ENCODE measurements at places on chromosomes 6 and 20.

DNA sequence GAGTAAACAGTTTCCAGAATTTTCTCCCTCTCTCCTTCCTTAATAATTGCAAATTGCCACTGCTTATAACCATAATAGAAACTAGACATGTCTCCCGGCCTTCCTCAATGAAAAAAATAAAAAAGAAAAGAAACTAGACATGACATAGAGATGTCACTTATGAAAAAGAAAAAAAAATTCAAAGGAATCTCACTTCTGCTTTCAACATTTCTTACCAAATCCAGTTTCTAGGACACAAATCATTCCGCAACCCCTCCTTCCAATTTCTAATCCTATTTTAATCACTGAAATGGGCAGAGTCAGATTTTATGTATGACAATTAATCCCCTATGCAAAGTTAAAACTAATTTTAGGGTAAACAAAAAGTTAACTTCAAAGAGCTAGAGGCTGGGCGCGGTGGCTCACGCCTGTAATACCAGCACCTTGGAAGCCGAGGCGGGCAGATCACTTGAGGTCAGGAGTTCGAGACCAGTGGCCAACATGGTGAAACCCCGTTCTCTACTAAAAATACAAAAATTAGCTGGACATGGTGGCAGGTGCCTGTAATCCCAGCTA lies 40.1 kb upstream of the EEF1A1 start:
- no peak for DNase-seq

GRCh38 chr6:20169119-20169557 lies 43.1 kb downstream of the MBOAT1 start:
- no peak for DNase-seq

GRCh38 chr6:57226221-57226620 lies 4.1 kb upstream of the RAB23 start:
- no peak for DNase-seq

DNA sequence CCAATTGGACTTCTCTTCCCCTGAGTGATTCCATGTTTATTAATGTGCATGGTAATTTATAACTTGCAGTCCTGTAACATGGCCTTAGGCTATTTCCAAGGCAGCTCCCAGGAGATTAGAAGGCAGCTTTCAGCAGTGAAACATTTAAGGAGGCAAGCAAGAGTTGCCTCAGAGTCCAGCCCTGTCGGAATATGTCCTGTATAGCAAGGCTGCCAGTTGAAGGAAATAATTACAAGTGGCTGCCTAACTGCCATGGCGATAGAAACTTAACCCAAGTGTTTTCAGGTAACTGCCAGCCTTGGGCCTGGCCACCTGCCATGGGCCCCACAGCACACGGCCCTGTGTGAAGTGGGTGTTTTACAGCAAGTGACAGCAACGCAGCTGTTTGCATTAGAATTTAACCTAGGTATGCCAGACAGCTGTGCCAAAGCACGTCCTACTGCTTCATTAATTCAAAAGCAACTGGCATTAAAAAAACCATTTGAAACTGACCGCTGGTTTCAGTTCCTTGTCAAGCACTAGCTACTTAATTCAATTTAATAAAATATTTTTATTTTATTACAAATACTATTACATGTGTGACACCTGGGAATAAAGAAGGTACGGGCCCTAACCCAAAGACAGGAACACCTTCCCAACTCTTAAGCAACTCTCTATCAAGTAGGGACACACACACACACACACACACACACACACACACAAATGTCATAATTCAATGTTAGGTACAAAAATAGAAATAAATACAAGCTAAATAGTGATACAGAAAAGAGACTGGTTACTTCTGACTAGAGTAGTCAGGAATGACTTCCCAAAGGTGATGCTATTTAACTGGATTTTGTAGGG lies 151.8 kb upstream of the HEY2 start:
- DNase-seq: no peak

- DNase-seq: no peak
These were observed 39.7 kb downstream of the SLC35D3 start for GRCh38 chr6:136961848-136962247.

- DNase-seq: no peak
These were observed 141.1 kb downstream of the CEBPB start for GRCh38 chr20:50331469-50332363.

- DNase-seq: no peak
These were observed 19.9 kb downstream of the JARID2 start for GRCh38 chr6:15265787-15266186.

DNA sequence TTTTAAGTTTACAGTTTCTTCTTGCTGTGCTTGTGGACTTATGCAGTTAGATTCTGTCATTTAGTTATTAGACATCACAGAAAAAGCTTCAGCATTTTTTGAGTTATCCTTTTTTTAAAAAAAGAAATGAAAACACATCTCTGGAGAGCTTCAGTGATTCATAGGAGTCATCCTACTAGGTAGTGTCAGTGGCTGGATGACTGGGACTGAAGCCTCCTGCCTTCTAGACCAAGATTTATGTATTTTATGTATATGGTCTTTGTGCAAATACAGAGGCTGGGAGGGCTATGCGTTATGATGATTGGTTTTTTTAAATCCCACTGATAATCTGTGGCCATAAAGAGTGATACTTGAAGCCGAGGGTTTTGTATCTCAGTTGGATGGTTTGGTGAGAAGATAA lies 125.9 kb upstream of the JAG1 start:
- DNase-seq: no peak

- no peak for DNase-seq
These were observed 77.9 kb upstream of the TULP1 start for GRCh38 chr6:35590622-35591066.

DNA sequence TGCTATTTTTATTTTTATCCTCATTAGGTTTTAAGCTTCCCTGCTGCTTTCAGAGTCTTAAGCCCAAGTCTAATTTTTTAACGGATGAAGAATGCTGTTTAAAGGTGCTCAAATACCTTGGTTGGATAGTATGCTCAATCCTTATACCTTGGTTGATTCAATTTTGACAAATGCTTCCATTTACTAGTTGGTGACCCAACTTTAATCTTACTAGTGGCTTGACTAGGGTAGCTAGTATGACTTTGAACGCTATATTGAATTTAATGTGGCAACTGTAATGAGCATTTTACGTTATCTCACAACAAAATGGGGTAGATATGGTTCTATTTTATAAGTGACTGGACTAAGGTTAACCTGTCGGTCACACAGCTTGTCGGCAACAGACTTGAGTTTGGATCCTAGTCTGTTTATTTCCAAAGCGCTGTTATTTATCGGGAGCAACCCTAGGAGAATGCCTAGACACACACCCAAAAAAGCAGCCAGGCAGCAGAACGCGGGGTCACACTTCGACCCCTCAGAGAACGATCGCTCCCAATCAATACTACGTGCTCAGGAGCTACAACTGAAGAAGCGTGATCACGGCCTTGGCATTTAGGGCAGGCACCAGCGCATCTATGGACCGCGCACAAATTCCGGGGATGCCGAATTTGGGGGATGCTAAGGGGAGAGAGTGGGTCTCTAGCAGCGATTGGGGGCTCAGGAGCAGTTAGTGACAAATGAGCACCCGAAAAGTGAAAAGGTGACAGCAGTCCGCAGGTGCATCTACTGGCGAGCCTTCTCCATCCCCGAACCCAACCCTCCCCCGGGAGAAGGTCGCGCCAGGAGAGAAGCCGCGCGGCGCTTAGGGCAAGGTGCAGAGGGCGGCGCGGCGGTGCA lies 586 bp upstream of the ALDH5A1 start:
- DNase-seq: no peak
